ENCODE measurements at places on chromosomes 12 and 14. TPM values are rescaled to one million over a fixed set of nuclear protein-coding genes. Genes with fewer than 3 reads are reported as not detected.

The EMP1 gene
- total RNA-seq, result 29.6 TPM

The KLRC4 gene
- not detected for total RNA-seq

DNA sequence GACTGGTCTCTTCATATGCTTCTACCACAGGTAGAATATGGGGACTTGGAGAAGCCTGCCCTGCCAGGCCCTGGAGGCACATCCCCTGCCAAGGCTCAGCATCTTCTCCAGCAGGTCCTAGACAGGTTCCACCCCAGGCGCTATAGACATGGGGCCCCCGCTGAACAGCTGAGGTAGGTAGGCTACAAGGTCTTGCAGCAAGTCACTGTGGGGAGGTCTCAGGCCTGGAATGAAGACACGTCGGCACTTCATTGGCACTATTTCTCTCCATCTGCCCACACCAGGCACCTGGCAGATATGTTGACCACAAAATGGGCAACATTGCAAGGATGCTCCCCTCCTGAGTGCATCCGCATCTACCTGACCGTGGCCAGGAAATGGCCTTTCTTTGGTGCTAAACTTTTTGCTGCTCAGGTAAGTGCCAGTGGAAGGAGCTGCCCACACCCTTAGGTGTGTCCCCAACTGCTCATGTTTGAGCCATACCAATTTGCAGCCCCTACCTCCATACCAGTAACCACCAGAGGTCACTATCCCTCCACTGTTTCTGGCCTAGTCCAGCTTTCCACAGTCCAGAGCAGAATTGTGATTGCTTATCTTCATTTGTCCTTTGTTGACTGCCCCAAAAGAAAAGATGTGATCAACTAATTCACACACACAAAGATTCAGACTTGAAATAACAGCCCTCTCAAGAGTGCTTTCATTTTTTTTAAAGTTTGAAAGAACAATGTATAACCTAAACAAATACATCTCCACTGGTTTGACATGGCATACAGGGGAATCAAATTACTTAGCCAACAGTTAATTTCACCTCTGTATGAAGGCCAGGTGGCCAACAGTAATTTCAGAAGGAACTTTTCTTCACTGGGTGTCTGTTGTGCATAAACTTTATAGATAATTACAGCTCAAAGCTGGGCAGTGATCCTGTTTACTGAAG, 16.1 kb downstream of the PIGH start:
- no peaks in the 10 kb centered on the region for H3K36me3 ChIP-seq
- DNase-seq, result peak; percentile 12
- H3K4me3 ChIP-seq, result no peak overlapping the region
- H3K27ac ChIP-seq, result no peak overlapping the region

DNA sequence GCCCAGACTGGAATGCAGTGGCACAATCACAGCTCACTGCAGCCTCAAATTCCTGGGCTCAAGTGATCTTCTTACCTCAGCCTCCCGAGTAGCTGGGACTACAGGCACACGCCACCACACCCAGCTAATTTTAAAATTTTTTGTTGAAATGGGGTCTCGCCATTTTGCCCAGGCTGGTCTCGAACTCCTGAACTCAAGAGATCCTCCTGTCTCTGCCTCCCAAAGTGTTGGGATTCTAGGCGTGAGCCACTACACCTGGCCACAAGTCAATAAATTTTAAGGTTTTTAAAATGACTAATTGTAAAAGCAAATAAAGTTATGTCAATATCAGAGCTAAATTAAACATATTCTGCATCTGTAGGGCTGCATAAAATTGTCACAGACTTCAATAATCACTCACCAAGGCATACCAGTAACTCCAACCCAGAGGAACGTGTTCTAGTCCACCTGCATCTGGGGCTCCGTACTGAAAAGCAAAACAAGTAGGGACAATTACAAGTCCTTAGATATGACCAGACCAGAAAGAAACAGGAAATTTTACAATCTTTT, 13.9 kb downstream of the GNS start:
- no peaks in the 10 kb centered on the region for H3K4me1 ChIP-seq
- DNase-seq, result no peak
- no peak overlapping the region for H3K4me3 ChIP-seq
- H3K27ac ChIP-seq, result no peak overlapping the region
- H3K27me3 ChIP-seq, result no peaks in the 10 kb centered on the region

The DENR gene
- total RNA-seq, result 87.6 TPM

GRCh38 chr12:42446761-42447160, 120.8 kb downstream of the PPHLN1 start:
- no peaks in the 10 kb centered on the region for H3K4me1 ChIP-seq
- DNase-seq, result no peak
- H3K4me3 ChIP-seq, result no peak overlapping the region
- no peak overlapping the region for H3K27ac ChIP-seq
- peaks cover 27% of the 10 kb centered on the region for H3K36me3 ChIP-seq
- no peaks in the 10 kb centered on the region for H3K27me3 ChIP-seq

DNA sequence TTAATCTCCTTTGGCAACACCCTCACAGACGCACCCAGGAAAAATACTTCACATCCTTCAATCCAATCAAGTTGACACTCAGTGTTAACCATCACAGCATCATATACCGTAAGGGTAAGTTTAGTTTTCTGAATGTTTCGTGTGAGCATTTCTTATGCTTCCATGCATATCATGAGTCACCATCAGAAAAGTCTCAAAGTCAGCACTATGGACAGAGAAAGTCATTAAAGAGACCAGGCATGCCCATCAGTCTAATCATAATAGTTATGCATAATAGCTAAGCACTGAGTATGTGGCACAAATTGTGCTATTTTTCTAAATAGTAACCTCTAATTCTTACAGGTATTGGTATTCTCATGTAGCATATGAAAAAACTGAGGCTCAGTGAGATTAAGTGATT, 158.8 kb upstream of the PRMT8 start:
- no peak overlapping the region for H3K4me3 ChIP-seq
- DNase-seq, result no peak
- no peaks in the 10 kb centered on the region for H3K4me1 ChIP-seq
- H3K27ac ChIP-seq, result no peak overlapping the region
- H3K36me3 ChIP-seq, result no peaks in the 10 kb centered on the region

The NFATC4 gene
- not detected for total RNA-seq

- no peak overlapping the region for H3K27ac ChIP-seq
- H3K36me3 ChIP-seq, result no peaks in the 10 kb centered on the region
- no peak overlapping the region for H3K4me3 ChIP-seq
- peaks cover 4% of the 10 kb centered on the region for H3K27me3 ChIP-seq
Measured at GRCh38 chr12:119179335-119180021, 747 bp downstream of the HSPB8 start.

DNA sequence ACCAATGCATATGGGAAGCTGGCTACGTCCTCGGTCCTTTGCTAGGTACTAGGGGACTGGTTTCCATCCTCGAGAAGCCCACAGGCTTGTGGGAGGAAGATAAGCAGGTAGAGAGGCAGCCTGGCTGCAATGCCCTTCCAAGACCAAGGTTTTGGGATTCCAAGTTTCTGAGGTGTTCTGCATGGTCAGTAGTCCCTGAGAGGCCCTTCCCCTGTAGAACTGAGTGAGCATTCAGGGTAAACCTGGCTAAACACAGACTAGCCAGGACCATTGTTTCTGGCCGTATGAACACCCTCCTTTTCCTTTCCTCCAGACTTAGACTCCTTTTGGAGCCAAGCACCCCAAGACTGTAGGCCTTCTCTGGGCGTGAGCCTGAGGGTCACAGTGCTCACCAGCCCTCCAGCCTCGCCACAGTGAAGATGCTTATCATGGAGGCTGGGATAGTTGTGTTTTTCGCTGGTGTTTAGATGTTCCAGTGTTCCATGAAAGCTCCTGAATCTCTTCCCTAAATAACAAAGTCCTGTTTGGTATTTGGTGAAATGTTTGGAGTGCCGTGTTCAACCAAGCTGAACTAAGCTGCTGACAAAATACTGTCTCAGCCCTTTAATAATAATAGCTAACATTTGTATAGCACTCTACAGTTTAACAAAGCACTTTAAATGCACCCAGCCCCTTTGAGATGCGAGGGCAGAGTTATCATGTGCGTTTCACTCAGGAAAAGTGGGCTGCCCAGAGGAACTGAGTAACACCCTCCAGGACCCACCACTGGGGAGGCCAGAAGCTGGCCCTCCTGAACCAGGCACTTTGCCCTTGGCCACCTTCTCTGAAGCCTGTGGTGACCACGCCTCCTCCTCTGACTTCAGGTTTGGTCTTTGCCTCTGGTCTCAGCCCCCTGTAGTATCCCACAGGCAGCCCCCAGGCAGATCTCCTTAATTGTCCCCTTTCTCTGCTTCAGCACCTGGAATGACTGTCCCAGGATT, 284.5 kb downstream of the CACNA1C start:
- H3K4me3 ChIP-seq, result no peak overlapping the region
- DNase-seq, result no peak
- no peaks in the 10 kb centered on the region for H3K36me3 ChIP-seq
- peaks cover 10% of the 10 kb centered on the region for H3K27me3 ChIP-seq
- H3K4me1 ChIP-seq, result peaks cover 6% of the 10 kb centered on the region

The EML5 gene
- total RNA-seq, result 1.7 TPM

- no peaks in the 10 kb centered on the region for H3K27me3 ChIP-seq
- H3K27ac ChIP-seq, result no peak overlapping the region
- no peak for DNase-seq
- no peak overlapping the region for H3K4me3 ChIP-seq
- no peaks in the 10 kb centered on the region for H3K4me1 ChIP-seq
Measured at GRCh38 chr12:87760943-87761342, 268.3 kb downstream of the C12orf50 start.

The RIMKLB gene
- 0.52 TPM for total RNA-seq

The OTOGL gene
- 0.21 TPM for total RNA-seq

The UNC79 gene
- 0.03 TPM for total RNA-seq

The CLEC6A gene
- total RNA-seq, result not detected

The ADAMTS20 gene
- total RNA-seq, result not detected

- H3K4me3 ChIP-seq, result no peak overlapping the region
- H3K27ac ChIP-seq, result no peak overlapping the region
- H3K4me1 ChIP-seq, result peaks cover 13% of the 10 kb centered on the region
- no peak for DNase-seq
- peaks cover 16% of the 10 kb centered on the region for H3K36me3 ChIP-seq
Measured at GRCh38 chr12:71871116-71871515, 31.6 kb downstream of the TBC1D15 start.

The OAS3 gene
- total RNA-seq, result 50.1 TPM

DNA sequence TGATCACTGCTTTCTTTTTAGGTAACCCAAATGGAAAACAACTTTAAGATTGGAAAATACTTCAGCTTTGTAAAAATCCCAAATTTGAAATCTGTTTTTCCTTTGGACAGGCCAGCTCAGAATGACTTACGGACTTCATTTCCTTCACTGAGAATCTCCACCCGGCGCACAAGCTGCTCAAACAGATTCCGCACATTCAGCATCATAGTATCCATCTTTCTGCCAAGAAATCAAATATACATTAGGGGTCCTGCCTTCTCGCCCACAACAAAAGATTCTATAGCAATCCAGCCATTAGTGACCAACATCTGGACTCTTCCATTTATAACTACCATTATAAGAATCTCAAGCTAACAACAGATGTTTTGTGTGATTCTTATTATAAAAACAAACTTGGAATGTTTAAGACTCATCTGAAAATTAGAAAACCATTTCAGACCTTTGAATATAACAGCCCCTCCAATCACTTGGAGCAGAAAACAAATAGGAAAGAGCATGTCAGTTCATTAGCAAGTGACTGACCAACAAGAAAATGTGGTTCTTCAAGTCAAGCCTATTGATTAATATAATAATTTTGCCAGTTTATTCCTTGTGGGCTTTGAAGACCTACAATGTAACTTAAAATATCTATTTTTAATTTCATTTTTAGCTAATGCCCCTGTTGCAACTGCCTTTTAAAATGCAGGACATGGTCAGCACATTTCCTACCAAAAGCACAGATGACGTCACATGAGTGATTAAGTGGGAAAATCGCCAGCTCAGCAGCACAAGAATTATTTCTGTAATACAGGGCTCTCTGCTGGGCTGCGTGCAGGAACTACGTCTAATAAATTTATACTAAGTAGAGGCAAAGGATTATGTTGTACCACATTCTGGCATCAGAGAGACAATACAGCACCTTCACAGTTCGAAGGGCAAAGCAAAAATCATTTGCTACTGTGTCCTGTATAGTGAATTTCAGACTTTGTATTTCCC, 8.5 kb downstream of the RACGAP1 start:
- no peak for DNase-seq
- peaks cover 46% of the 10 kb centered on the region for H3K4me1 ChIP-seq
- H3K4me3 ChIP-seq, result no peak overlapping the region
- H3K27ac ChIP-seq, result no peak overlapping the region
- peaks cover 25% of the 10 kb centered on the region for H3K36me3 ChIP-seq

The ANKS1B gene
- total RNA-seq, result 2.8 TPM

DNA sequence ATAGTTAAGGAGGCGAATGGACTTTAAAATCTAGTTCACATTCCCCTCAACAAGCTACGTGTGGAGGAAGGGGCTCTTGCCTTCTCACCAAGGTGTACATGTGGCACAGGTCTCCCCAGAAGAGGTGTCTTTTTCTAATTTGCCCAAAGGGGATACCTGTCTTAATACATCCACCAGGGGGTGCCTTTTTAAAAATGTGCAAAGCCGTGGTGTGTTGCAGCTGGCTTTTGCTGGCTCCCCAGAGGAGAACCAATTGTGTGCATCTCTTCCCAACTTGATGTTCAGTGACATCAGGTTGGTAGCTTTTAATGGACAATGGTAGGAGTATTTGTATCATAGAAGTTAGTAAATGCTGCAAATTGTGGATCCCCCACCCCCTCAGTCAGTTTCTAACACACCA, 33.8 kb downstream of the CREBL2 start:
- no peaks in the 10 kb centered on the region for H3K27me3 ChIP-seq
- H3K4me1 ChIP-seq, result peaks cover 12% of the 10 kb centered on the region
- H3K36me3 ChIP-seq, result peaks cover 48% of the 10 kb centered on the region
- H3K4me3 ChIP-seq, result no peak overlapping the region

GRCh38 chr12:6961695-6962284, 8.7 kb downstream of the PHB2 start:
- H3K4me3 ChIP-seq, result peak overlapping the region; percentile 82
- no peak for DNase-seq

Measured in activated T-helper 1 cell treated with anti-CD3 and anti-CD28 coated beads, Interleukin-12 subunit alpha, Interleukin-12 subunit beta, Interleukin-2, Interleukin-4 antibody, amounts not matched to agents 30 ng/mL and 10 ng/mL and 1 ng/mL, durations not matched to agents 14 hours and 24 hours and 36 hours (primary cell).